ENCODE measurements at places on chromosomes 3 and 15.

- DNase-seq = peak; percentile 14
These were observed 90.6 kb upstream of the UMPS start for GRCh38 chr3:124639406-124640237.

DNA sequence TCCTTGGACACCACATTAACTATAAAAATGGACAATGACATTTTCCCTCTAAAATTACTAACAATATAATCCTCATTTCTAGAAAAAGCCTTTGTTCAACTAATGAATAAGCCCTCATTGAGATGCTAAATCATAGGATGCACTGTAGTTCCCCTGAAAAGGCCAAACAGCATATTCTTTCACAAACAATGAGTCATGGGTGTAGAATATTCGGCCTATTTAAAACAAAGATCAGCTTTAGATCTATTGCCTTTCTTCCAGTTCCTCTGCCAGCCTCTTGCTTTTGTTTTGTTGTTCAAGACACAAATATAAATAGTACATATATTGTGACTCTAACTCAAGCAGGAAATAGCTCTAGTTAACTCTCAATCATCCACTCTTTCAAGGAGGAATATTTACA, 82.5 kb downstream of the ADAM10 start:
- DNase-seq = peak; percentile 54

- DNase-seq = peak; percentile 45
These were observed at the start of gene SLCO3A1 for GRCh38 chr15:91853511-91853947. Gene SLCO3A1 (plus strand): TSS chr15:91853708.

GRCh38 chr3:138404121-138404520, 30.3 kb upstream of the ESYT3 start:
- no peak for DNase-seq

GRCh38 chr3:77786216-77786615, 746.3 kb downstream of the ROBO2 start:
- DNase-seq = no peak

DNA sequence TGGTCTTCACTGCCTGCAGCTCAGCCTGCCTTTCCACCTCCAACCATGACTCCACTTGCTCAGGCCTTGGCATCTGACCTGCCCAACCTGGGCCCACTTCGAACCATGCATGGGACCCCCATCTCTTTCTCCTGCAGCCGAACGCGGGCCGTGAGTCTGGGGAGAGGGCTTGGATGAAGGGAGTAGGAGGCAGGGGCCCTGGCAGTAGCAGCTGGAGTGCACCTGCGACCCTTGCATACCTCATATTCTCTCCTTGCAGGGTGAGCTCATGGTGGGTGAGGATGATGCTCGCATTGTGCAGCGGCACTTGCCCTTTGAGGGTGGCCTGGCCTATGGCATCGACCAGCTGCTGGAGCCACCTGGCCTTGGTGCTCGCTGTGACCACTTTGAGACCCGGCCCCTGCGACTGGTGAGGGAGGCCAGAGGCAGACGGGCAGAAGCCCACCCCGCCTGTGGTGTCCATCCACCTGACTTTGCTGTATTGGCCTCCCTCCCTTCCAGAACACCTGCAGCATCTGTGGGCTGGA, 13.5 kb downstream of the NT5DC2 start:
- DNase-seq = no peak

DNA sequence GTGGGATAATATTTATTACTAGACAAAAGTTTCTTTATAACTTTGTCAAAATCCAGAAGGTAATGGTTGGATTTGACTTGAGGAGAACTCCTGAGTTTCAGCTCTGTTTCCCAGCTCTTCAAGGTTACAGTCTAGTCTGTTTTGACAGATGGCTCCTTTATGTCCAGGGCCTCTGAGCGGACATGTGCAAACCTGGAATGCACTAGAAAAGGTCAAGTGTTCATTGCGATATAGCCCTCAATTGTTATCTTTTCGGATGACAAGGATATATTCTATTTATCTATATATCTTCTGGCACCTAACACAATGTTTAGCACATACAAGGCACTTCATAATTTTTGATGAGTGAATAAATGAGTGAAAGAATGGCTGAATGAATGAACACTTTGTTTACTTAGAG, 513.2 kb upstream of the GOLIM4 start:
- DNase-seq = no peak

GRCh38 chr3:49868862-49869466, 742 bp downstream of the CAMKV start:
- no peak for DNase-seq

- peak; percentile 32 for DNase-seq
These were observed 28.4 kb downstream of the IRAK2 start for GRCh38 chr3:10192953-10193691.

GRCh38 chr15:50053055-50053856, 65.8 kb downstream of the ATP8B4 start:
- no peak for DNase-seq

GRCh38 chr15:89531796-89532537, 35.6 kb upstream of the RHCG start:
- no peak for DNase-seq

GRCh38 chr3:100912976-100913545, 80.2 kb downstream of the ABI3BP start:
- no peak for DNase-seq

- no peak for DNase-seq
These were observed 246.8 kb downstream of the SLCO3A1 start for GRCh38 chr15:92100301-92100700.

DNA sequence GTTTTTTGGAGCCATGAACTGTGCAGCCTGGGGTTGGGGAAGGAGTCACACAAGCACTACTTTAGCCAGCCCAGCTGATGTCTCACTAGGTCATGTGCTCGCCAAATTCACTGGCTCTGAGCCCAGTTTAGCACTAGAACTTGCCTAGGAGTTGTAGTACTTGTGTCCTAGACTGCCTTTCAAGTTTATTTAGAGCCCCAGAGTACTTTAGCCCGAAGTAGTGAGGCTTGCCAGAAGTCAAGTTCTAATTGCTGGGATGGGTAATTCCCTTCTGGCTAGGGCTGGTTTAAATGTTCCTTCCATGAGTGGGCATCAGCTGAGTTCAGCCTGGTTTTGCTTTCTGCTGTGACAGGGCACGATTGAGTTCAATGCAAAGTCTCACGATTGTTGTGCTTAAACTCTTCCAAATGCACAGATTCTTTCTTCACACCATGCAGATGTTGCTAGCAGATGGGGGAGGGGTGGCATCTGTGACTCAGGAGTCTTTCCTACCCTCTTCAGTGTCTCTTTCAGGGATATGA, 228.2 kb upstream of the ZPLD1 start:
- peak; percentile 48 for DNase-seq

DNA sequence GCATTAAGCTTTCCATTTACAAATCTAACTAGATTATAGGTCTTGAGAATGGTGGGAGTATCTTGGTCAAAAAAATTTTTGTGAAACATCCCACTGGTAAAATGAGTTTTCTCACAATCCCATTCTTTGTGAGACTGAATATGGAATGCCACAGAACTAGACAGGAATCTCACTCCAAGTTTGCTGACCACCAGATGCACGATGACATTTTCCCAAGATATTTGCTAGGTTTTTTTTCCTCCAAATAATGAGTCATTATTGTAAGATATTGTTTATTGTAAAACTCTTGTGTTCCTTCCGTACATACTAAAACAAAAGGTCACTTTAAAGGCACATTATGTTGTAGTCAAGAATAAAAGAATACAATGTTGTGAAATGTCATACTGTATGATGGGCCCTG, 53.9 kb downstream of the COPS2 start:
- no peak for DNase-seq

- no peak for DNase-seq
These were observed 325.4 kb upstream of the ONECUT1 start for GRCh38 chr15:53115563-53115962.

DNA sequence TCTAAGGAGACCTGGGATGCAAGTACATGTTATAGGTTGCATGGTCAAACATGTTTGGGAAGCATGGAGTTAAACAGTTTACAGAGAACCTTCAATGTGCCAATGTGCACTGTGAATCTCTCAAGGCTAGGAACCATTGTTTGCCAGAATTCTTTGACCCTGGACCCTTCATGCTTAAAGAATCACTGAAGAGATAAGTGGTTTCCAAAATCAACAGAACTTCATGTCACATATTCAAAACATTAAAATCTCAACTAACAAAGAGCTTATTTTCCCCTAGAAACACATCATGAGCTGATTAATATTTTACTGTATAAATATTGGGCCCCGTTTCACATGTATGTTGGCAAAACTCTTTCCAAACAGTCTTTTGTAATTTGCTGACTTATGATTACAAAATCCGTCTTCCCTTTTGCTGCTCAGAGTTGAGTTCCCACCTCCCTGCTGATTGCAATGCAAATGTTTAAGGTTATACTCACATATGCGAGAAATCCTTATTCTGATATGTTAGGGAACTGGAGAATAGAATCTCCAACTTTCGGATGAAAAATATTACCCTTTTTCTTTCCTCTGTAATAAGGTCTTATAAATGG, 380.2 kb downstream of the DIPK2A start:
- DNase-seq = peak; percentile 49

- DNase-seq = no peak
These were observed 34.8 kb downstream of the PDHB start for GRCh38 chr3:58398669-58399333.

DNA sequence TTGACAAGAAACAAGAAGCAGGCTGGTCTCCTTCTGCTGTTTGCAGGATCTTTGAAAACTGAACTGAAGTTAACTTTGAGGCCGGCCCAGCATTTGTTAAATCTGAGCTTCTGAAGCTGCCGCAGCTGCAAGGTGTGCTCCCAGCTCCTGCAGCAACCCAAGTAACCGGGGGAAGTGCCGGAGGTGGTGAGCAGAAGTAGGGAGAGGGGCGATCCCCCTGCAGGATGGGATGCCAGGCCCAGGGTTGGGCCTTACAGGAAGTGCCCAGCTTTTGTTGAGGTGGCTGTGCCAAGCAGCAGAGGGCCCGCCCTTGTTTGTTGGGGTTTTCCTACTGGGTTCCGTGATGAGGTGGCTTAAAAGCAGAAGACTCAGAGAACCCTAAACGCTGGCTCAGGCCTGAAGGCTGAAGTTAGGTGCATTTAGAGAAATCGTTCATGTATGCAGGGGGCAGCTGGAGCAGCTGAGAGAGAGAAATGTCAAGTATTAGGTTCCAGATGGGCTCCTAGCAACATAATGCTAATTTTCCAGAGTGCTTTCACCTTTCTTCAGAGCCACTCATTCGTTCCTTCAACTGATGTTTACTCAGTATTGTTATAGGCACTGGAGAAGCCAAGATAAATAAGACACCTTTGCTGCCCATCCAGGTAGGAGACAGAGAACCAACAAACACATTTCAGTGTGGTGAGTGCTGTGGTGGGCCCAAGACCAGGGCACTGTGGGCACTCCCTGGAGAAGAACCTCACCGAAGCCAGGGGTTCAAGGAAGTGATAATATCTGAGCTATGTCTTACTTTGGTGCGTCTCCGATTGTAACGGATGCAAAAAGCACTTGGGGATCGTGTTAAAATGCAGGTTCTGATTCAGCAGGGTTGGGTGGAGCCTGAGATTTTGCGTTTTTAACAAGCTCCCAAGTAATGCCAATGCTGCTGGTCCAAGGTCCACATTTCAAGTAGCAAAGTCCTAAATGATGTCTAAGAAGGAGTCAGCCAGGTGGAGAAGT, 42.2 kb upstream of the PLCL2 start:
- peak; percentile 74 for DNase-seq

GRCh38 chr3:20186600-20187004, 596 bp upstream of the SGO1 start:
- peak; percentile 6 for DNase-seq

Data from inflammatory macrophage (primary cell).